Stimulated activated CD8-positive, alpha-beta memory T cell treated with anti-CD3 and anti-CD28 coated beads, Interleukin-15, amount 100 ng/mL, for 4 hours (primary cell): ENCODE measurements at places on chromosomes 12 and 14.

DNA sequence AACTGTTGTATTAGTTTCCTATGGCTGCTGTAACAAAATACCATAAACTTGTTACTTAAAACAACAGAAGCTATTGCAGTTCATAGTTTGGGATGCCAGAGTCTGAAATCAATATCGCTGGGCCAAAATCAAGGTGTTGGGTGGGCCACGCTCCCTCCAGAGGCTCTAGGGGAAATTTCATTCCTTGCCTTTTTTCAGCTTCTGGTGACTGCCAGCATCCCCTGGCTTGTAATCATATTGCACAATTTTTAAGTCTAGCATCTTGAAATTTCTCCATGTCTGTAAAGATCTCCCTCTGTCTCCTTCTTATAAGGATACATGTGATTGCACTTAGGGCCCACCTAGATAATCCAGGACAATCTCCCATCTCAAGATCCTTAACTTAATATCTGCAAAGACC lies 48.8 kb upstream of the GARIN6 start:
- DNase-seq = no peak

- DNase-seq = no peak
Observed at GRCh38 chr14:94330432-94330831, 7.3 kb upstream of the SERPINA6 start.

- DNase-seq = no peak
Observed at GRCh38 chr12:129635021-129635685, 268.7 kb downstream of the TMEM132D start.

- no peak for DNase-seq
Observed at GRCh38 chr14:44863271-44863670, 98.5 kb downstream of the KLHL28 start.

GRCh38 chr14:96584907-96585671 lies 82.9 kb downstream of the PAPOLA start:
- DNase-seq = no peak

GRCh38 chr12:6943389-6943721 lies 261 bp upstream of the RNU7-1 start:
- no peak for DNase-seq

GRCh38 chr14:91342206-91342760 lies 75.3 kb downstream of the CCDC88C start:
- DNase-seq = no peak

- no peak for DNase-seq
Observed at GRCh38 chr14:59020382-59020781, 168.1 kb upstream of the DAAM1 start.

GRCh38 chr12:103247531-103247930 lies 248.2 kb downstream of the C12orf42 start:
- DNase-seq = no peak

GRCh38 chr12:67154901-67155300 lies 114.3 kb upstream of the CAND1 start:
- DNase-seq = no peak

GRCh38 chr12:26699237-26699636 lies 133.8 kb downstream of the ITPR2 start:
- DNase-seq = no peak

- DNase-seq = no peak
Observed at GRCh38 chr12:111006621-111007020, 86.2 kb upstream of the MYL2 start.

- DNase-seq = no peak
Observed at GRCh38 chr14:35355981-35356841, 48.3 kb downstream of the NFKBIA start.

- no peak for DNase-seq
Observed at GRCh38 chr14:51933191-51933590, 56.2 kb upstream of the RTRAF start.

- no peak for DNase-seq
Observed at GRCh38 chr12:9792185-9792900, 31.6 kb upstream of the CD69 start.

DNA sequence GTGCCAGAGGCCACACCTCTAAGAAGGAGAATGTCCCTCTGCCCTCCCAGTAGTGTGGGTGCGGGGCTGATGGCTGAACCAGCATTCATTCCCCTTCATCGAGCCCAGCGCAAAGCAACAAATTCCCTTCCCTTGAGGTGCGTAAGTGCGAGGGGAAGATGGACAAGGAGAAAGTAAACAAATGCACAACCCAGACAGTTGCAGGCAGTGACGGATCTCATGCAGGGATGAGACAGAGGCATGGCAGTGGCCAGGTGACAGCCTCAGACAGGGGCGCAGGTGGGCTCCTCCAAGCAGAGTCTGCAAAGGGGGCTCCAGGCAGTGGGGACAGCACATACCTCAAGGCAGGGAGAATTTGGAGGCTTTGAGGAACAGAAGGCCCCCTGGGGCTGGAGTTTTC lies 2.3 kb upstream of the MYL2 start:
- no peak for DNase-seq

DNA sequence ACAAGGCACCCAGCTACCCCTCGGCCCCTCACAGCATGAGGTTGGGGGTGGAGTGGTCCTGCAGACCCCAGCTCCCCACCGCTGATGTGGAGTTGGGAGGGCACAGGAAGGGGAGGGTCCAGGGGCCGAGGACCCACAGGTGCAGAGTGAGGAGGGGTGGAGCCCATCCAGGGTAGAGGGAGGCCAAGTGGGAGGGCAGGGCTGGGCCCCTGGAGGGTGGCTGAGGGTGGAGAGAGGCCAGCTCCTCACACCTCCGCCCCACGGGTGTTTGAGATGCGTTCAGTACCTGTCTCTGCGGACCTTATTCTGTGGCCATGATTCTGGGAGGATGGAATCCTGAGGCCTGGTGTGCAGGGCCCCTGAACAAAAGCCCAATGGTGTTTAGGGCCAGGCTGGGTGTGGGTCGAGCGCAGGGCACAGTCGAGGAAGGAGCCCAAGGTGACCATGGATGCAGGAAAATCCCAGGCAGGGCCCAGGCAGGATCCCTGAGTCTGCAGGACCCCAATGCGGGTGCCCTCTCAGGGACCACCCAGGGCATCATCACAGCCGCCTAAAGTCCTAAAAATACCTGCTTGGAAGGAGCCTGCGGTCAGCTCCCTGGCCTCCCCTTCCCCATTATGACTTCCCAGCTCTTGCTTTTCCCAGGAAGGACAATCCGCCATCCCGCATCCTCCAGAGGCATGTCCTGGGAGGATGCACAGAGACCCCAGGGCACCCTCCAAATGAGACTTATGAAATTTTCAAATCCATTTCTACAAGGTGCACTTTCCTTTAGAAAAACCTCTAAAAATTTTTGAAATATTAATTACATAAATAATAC lies 377.1 kb upstream of the SFSWAP start:
- DNase-seq = no peak

DNA sequence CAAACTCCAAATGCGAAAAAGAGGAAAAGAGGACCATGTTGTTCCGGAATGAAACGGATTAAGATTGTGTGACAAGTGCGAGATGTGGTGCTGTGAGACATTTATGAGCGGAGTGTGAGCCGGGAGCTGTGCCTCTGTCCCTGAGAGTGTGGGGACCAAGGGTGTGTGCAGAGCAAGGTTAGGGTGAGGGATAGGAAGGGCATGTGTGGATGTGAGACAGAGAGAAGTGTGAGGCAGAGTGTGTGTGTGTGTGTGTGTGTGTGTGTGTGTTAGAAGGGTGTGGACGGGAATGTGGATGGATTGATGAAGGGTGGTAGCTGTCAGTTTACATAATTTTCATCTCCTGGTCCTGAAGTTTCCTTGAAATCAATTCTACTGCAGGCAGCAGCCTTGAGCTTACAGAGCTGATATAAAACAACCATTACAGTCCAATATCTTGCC lies 4.3 kb upstream of the OTX2 start:
- no peak for DNase-seq

GRCh38 chr12:103028881-103029639 lies 71.6 kb downstream of the ASCL1 start:
- no peak for DNase-seq

GRCh38 chr14:46451800-46452199 lies 199.8 kb downstream of the RPL10L start:
- no peak for DNase-seq

DNA sequence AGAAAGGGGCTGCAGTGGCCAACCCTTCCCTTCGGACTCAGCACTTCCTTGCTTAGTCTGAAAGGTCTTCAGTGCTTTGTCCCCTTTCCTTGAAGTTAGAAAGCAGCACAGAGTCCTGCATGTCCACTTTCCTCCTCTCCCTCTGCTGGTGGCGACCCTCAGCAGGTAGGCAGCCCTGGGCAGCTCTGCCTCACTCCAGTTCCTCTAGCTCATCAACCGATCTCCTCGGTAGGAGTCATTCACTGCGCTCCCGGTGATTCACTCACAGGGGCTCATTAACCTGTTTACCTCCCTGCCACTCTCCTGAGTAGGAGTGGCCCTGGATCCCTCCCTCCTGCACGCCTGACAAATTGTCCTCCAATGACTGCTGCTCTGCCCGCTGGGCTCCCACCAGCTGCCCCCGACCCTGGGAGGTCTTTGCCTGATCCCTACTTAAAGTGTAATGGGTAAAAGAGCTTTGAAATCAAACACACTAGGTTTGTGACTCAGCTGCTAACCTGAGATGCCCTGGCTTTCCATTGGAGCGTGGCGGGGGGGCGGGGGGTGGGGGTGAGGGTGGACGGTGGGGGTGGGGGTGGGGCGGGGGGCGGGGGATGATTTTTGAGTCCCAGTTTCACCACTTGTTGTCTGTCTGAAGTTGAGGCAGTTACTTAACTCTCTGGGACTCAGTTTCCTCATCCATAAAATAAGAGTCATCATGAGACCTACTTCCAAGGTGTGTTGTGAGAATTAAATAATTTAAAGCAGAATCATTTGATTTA lies 4.2 kb downstream of the SCNN1A start:
- DNase-seq = no peak

- DNase-seq = no peak
Observed at GRCh38 chr12:6647083-6647604, at the start of gene ACRBP. Gene ACRBP (minus strand): TSS chr12:6647432. CDS start chr12:6647366, 66 bp downstream.

GRCh38 chr12:108921946-108922345 lies 42.1 kb downstream of the DAO start:
- no peak for DNase-seq

GRCh38 chr12:131833288-131833895 lies 5.2 kb downstream of the MMP17 start:
- no peak for DNase-seq

DNA sequence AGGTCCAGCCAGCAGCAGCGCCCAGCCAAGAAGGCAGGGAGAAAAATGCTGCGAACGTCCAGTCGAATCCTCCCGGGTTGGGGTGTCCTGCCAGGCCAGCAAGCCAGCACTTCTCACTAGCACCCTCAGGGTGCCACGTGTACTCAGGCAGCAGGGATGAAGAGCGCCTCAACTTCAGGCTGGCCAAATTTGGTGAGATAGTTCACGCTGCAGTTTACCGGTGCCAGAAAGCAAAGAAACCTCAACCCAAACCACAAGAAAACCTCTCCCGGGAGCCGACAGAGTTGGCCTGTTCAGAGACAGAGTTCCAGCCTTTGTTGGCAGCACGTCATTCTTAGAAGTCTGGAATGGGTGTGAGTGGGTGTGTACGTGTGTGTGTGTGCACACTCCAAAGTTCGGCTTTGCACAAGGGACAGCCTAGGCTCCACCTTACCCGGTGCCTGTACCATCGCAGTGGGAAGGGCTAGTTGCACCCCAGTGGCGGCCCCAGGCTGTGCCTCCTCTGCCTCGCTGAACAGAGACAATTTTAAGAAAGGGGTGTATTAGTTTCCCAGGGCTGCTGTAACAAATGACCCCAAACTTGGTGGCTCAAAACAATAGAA lies 42.1 kb downstream of the ELK3 start:
- no peak for DNase-seq

- no peak for DNase-seq
Observed at GRCh38 chr12:105977652-105978051, 161.1 kb downstream of the NUAK1 start.

DNA sequence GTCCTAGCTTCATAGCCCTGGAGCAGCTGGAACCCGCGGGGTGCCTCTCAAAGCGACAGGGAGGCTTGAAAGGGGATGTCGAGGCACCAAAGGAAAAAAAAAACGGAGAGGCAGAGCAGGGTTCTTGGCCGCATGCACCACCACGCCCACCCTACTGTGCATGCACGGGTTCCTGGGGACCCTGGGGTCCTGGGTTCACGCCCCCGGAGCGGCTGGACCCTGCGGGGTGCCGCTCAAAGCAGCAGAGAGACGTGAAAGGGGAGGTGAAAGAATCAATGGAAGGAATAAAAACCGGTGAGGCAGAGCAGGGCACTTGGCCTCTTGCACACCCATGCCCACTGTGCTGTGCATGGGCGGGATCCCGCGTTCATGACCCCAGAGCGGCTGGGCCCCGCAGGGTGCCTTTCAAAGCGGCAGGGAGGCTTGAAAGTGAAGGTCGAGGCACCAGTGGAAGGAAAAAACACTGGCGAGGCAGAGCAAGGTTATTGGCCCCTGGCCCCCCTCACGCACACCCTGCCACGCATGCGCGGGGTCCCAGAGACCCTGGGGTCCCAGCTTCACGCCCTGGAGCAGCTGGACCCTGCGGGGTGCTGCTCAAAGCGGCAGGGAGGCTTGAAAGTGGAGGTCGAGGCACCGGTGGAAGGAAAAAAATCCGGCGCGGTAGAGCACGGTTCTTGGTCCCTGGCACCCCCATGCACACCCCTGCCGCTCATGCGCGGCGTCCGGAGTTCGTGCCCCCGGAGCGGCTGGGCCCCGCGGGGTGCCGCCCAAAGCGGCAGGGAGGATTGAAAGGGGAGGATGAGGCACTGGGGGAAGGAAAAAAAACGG lies 318.5 kb downstream of the ALG10 start:
- DNase-seq = no peak

DNA sequence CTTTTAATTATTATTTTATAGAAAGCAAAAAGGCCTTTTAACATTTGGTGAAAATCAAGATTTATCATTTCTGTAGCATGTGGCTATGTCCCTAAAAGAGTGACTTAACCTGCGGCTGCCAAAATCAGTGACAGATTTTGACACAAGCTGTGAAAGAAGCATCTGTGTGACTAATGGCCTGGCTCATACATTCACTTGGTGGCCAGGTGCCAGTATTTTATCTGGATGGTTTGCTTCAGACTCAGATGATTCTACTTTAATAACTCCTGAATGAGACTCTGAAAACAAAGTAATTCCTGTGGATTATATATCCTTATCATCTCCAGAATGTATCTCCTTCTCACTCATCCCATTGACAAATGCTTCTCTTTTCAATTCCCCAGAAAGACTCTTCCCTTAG lies 103.0 kb downstream of the FSCB start:
- DNase-seq = no peak

GRCh38 chr12:94706250-94706661 lies 55.9 kb upstream of the TMCC3 start:
- no peak for DNase-seq
